Gastrocnemius medialis (tissue), 4 donors: ENCODE measurements at places on chromosomes 1 and 21.

GRCh38 chr21:31124010-31124409, 85.7 kb upstream of the KRTAP19-8 start:
- H3K36me3 ChIP-seq: no peaks in the 10 kb centered on the region
- no peak for DNase-seq
- H3K27ac ChIP-seq: no peak overlapping the region
- no peaks in the 10 kb centered on the region for H3K27me3 ChIP-seq
- no peaks in the 10 kb centered on the region for H3K4me1 ChIP-seq

DNA sequence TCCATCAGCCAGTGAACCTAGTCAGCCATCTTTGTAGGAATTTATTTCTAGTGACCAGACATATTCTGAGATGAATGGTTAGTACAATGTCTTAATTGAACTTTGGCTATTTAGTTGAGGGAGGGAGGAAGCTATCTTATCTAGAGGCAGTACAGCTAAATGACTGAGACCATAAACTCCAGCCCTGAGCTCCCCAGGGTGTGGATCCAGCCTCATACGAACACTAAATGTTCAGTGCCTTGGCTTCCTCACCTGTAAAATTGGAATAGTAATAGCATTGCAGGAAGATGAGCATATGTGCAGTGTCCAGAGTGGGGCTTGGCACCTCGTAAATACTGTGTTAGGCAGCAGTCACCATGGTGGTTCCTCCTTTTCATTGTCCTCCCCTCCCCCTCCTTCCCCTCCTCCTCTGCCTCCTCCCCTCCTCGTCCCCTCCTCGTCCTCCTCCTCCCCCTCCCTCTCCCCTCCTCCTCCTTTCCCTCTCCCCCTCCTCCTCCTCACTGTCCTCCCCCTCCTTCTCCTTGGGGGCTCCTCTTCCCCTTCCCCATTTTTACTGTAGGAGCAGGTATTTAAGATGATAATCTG, 108.2 kb downstream of the GALNT2 start:
- H3K4me1 ChIP-seq: peaks cover 75% of the 10 kb centered on the region
- no peak for DNase-seq
- no peaks in the 10 kb centered on the region for H3K36me3 ChIP-seq
- no peaks in the 10 kb centered on the region for H3K27me3 ChIP-seq
- no peak overlapping the region for H3K4me3 ChIP-seq

GRCh38 chr1:111704776-111705175, 34.4 kb downstream of the INKA2 start:
- no peaks in the 10 kb centered on the region for H3K4me1 ChIP-seq
- no peak for DNase-seq
- no peak overlapping the region for H3K27ac ChIP-seq
- H3K36me3 ChIP-seq: peaks cover 4% of the 10 kb centered on the region
- H3K27me3 ChIP-seq: no peaks in the 10 kb centered on the region
- H3K4me3 ChIP-seq: no peak overlapping the region

DNA sequence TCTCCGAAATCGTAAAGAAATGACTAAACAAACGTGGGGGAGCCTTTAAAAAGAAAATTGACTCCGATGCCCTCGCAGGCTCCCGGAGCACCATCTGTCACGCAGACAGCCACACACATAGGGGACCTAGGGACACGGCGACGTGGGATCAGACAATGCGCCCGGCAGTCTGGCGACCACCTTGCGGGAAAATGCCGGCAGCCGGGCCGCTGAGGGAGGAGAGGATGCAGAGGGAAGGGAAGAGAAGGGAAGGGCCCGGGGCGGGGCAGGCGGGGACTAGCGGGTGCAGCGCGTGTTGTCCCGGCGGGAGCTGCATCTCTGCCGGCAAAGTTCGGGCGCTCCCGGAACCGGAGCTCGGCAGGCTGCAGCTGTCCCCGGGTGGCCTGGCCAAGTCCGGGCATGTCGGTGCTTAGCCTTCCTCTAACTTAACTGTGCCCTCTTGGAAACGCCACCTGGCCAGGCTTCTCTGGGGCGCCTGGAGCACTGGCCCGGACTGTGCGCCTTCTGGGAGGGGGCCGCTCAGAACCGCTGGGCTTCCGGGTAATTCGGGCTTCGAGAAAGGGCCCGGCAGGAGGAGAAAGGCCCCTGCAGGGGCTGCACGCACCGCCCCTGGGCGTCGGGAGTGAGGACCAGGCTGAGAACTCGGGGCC, 1.8 kb downstream of the NHLH2 start:
- DNase-seq: no peak
- H3K36me3 ChIP-seq: no peaks in the 10 kb centered on the region
- H3K27ac ChIP-seq: no peak overlapping the region
- peaks cover 14% of the 10 kb centered on the region for H3K4me1 ChIP-seq

DNA sequence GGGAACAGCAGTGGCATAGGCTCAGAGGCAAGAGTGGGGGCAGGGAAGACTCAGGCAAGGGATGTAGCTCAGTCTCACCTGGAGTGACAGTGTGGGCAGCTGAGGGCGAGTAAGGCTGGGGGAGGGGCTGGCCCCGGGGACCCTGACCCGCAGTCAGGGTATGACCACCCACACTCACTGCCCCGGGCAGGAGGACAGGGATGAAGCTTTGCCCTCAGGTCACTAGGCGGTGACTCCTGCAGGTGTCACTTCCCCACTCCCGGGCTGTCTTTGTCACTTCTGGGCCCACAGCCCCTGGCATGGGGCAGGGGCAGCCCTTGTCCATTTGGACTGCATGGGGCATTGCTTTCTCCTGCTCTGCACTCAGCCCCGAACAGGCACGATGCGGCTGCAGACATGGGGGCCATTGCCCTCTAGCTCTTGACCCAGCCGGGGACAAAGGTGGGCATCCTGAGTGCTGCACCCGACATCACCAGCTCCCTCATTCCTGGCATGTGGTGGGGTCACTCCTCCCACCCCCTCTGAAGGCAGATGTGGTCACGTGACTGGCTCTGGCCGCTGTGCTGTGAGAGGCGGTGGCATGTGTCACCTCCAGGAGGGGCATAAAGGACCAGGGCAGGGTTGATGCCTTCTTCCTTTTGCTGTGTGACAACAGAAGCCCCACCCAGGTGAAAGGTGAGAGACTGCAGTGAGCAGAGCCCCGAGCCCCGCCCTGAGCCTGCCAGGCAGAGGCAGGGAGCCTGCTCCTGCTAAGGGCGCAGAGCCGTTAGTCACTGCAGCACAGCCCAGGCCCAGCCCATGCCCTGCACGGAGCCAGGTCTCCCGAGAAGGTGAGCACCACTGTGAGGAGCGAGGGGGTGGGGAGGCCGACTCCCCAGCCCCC, 66.0 kb downstream of the MATN1 start:
- no peaks in the 10 kb centered on the region for H3K36me3 ChIP-seq
- H3K4me1 ChIP-seq: no peaks in the 10 kb centered on the region
- H3K27ac ChIP-seq: no peak overlapping the region
- no peak overlapping the region for H3K4me3 ChIP-seq
- H3K27me3 ChIP-seq: no peaks in the 10 kb centered on the region
